Activated gamma-delta T cell treated with anti-CD3 and anti-CD28 coated beads, Interleukin-2, amount 50 U/mL, for 16 hours (primary cell): ENCODE measurements at places on chromosomes 1 and 21.

DNA sequence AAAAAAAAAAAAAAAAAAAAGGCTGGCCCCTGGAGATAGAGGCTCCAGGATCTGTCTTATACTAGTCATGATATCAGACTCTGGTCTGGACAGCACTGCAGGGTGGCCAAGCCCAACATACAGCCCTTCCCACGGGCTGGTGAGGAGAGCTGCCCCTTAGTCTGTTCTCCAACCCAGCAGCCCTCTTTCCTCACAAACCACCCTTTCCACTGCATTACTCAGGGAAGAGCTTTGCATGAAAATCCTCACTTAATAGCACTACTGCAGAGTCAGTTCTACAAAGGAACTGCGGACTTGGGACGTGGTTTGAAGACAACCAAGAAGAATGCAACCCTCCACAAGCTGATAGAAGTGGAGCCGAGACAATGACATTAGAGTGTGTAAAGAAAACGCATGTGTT lies 5.7 kb downstream of the BCAR3 start:
- DNase-seq, result no peak

DNA sequence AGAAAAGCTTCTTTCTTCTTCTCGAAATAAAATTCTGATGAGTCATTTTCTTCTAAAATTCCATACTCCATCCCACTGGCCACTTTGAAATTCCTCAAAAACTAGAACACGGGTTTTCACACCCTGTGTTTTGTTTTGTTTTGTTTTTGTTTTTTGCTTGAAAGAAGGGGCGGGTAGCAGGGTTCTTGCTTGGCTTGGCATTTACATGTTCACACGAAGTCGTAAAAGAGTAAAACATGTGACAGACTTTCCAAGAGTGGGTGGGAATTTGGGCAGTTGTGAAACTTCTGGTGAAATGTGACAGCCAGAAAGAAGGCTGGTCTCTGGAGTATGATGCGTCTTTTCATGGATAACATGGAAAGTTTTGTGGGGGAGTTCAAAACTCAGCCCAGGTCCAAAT lies 47.1 kb upstream of the FMN2 start:
- no peak for DNase-seq

GRCh38 chr1:25550155-25550506 lies 6.7 kb downstream of the LDLRAP1 start:
- no peak for DNase-seq

GRCh38 chr1:174726167-174726879 lies 273.4 kb upstream of the CACYBP start:
- no peak for DNase-seq

DNA sequence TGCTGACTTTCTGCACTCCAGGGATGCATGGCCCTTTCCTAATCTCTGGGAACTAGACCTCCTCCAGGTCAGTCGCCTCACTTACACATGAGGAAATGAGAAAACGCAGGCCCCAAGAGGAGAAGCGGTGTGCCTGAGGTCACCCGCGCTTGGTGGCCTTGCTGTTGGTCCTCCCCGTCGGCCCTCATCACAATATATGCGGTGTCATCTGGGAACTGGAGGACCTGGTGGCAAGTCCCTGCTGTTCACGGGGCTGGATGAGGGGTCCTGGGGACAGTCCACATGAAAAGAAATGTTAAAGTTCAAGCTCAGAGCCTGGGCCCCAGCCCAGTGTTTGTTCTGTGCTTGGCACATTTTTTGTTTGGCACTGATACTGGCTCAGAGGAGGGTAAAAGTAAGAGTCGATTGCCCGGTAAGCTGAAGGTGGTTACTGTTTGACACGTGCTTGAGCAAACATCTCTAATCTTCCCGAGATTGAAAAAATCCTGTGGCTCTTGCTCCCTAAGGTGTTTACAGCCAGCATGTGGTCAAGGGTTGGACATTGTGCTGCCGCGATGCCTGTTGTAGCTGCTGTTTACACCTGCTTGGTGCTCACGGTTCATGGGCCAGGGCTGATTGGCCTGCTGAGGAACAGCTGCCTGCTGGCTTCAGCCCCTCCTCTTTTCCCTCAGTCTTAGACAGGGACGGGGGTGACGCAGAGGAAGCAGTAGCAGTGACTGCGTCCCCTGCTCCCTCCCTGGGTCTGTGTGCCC lies 5.2 kb downstream of the COQ8A start:
- no peak for DNase-seq

DNA sequence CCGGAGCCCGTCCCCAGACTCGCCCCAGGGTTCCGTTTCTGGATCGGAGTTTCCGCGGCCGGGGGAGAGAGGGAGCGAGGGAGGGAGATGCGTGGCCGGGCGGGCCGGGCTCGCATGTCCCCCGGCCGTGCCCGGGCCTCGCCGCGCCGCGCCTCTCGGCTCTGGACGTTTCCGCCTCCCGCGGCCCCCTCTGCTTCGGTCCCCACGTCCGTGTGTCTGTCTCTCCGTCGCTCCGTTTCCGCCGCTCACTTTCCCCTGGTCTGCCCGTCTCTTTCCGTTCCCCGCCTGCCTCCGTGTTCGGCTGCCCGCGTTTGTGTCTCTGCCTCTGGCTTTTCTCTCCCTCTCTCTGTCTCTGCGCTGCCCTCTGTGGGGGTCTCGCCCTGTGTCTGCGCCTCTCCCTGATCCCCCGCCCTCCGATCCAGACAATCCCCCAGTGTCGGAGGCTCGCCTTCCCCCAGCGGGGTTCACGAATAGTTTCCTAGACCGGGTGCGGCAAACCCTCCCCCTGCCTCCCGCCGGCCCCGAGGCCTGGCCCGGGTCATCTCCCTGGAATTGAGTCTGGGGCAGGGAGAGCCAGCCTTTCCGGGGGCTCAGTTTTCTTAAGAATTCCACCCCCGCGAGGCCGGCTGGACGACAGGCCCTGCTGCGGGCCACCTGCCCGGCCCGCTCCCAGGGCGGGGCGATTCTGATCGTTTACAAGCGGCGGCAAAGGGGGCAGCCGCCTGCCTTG lies 735 bp downstream of the NBL1 start:
- DNase-seq, result no peak

DNA sequence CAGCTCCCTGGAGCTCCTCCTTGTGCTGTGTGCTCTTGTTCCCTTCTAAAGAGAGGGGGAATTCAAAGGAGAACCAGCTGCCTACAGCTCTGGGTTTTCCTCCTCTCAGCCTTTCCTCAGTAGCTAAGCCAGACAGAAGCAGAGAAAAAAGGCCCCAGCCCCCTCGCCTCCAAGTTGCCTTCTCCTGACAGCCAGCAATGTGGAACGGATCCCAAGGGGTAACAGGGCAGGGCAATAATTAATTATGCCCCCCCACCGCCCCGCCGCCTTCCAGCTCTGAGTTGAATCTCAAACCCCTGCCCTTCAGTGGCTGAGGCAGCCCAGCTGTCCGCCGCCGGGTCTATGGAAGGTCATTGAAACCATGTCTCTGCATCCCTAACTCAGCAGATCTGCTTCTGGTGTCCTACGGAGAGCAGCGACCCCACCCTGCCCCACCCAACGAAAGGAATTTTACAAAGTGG lies 69.0 kb upstream of the GOLT1A start:
- no peak for DNase-seq

DNA sequence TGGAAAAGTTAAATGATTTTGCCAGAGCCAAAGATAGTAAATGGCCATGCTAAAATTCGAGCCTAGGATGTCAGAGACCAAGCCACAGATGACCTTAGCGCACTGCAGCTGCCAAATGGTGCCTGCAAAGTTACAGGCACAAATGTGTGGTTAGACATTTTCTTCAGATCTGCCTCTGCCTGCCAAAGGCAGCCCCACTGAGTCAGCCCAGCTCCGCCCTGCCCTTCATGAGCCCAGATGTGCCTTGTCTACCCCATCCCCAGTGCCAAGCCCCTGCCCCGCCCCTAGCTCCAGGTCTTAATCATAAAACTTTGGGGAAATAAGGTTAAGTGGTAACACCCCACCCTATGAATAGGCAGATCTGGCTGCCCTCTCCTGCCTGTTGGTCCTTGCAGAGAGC lies 105.9 kb downstream of the DTL start:
- no peak for DNase-seq

GRCh38 chr1:201100169-201100930 lies 11.9 kb downstream of the CACNA1S start:
- DNase-seq, result no peak

DNA sequence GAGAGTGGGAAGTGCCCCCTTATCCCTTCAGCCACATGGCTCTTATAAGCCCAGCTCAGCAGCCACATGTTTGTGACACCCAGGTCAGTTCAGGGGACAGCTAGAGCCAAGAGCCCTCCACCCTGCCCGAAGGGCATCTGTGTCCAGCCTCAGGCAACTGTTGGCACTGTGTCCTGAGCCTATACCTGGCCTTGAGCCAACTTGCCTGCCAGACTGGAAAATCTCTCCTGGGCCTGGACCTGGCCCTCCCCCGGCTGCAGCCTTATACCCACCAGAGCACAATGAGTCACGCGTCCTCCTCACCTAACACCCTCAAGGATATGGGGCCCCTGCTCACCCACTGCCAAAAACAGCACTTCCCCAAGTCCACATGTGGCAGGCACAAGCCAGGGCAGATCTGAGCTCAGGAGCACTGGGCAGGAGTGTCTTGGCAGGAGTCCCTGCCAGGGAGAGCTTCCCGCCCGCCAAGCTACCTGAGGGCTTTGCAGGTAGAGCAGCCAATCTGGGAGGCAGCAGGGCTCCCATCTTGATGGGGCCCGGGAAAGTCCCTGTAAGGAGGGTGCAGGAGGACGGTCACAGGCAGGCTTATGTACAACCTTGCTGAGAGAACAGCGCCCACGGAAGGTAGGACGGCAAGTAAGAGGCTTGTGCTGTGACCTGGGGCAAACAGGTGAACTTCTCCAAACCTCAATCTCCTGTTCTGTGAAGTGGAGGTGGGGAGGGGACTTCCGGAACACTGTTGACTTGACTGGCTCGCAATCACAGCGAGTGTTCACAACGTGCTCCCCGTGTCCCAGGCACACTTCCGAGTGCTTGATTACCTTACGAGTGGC lies 19.8 kb upstream of the HSPG2 start:
- DNase-seq, result peak; percentile 23

GRCh38 chr1:174036798-174037197 lies 14.6 kb upstream of the RC3H1 start:
- DNase-seq, result no peak

DNA sequence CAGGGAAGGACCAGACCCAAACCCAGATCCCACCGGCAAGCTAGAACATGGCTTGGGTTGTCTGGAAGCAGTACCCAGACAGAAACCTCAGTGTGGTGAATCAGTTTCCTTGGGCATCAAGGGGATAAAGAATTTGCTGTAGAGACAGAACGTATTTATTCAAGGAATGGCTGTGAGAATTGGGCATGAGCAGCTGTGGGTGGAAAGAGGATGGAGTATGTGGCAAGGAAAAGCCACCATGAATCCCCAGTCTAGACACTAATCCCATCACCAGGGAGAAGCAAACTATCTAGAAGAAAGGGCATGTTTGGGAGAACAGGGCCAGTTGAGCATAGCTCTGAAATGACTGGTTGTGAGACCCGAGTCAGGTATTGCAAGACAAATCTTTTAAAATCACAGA lies 109.2 kb downstream of the TOMM20 start:
- no peak for DNase-seq

DNA sequence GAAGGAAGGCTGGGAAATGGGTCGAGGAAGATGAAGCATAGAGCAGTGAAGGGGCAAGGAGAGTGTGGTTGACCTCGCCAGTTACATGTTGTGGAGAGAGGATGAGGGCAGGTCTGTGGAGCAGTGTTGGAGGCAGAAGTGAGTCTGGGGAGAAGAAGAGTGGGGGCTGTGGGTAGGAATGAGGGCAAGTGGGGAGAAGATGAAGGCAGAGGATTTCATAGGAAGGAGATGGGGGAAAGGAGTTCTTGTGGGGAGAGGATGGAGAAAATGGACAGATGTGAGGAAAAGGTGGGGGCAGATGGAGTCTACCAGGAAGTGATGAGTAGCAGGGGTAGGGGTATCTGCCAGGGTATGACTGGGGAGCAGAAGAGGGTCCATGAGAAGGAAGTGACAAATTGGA lies 3.6 kb downstream of the ARMH1 start:
- no peak for DNase-seq

DNA sequence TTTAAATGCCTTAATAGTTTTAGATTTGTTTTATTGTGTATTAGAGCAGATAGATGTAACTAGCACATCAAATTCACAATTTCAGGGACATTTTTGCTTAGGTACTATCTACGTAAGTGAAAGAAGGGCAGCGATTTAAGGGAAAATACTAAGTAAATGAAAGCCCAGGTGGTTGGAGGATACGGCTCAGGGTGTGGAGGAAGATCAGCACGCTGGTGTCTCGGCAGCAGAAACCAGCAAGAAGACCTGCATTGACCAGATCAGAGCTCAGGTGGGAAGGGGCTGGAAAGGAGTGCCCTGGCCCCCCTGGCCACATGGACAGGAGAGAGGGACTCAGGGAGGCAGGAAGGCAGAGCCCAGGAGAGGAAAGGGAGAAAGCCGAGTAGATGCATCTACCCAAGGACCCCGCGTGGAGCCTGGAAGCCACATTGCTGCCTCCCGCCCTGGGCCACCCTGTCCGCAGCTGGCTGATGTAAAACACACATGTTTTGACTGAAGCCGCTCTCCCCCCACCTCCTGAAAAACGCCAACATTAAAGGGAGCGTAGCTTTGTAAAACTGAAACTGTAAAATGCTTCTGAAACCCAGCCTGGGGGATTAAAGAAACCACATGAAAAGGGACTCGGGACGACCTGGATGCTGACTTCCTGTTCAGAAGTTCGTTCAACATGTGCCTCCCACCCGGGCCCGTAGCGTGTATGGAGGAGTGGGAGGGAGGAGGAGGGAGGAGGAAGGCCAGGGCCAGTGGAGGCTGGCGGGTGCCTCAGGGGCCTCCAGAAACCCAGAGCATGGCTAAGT lies 72.6 kb upstream of the TARDBP start:
- DNase-seq, result no peak

DNA sequence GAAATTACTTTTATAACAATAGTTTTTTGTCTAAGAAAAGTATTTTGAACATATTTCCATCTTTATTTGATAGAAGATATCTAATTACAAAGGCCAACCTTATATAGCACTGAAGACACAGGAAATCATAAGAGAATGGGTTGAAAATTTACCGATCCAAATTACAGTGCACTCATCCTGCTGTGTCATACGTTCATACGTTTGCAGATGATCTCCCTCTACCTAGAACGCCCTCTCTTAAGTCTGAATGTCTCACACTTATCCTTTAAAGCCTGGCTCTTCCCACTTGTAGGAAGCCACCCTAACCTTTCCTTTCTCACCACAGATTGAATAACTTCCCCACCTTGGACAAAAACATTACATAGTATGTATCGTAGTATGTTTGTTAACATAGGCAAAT lies 9.3 kb downstream of the ASH1L start:
- no peak for DNase-seq
